ENCODE measurements at places on chromosomes 2 and 18.

DNA sequence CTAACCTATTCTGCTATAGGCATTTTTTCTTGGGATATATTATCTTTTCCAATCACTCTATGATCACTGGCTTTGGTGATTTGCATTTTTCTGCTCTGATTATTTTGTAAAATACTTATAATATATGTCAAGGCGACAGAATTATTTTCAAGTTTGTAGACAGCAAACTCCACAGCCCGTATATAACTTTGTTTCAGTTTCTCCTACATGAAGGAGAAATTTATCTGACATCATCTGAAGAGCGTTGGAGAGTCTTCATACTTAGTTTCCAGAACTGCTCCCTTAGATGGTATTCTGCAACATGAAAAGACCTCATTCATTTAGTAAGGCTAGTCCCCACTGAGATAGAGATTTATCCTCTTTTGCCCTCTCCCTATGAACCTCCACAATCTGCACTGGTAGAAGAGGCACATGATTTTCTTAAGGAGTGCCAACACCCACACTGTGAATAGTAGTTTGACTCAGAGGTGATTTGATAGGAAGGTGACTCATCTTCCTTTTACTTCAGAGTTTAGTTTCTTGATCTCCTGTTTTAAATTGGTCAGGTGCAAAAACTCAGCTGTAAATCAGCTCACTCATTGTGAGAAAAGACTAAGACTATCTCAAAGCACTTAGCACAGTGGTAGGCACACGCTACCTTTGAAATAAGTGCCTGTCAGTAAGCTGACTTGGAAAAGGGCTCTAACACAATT lies 1848.6 kb upstream of the CELF4 start:
- peak; percentile 33 for DNase-seq

GRCh38 chr2:106758901-106759497 lies 127.0 kb downstream of the ST6GAL2 start:
- no peak for DNase-seq

- DNase-seq, result no peak
These were observed 69.6 kb upstream of the RTN4 start for GRCh38 chr2:55119711-55120487.

DNA sequence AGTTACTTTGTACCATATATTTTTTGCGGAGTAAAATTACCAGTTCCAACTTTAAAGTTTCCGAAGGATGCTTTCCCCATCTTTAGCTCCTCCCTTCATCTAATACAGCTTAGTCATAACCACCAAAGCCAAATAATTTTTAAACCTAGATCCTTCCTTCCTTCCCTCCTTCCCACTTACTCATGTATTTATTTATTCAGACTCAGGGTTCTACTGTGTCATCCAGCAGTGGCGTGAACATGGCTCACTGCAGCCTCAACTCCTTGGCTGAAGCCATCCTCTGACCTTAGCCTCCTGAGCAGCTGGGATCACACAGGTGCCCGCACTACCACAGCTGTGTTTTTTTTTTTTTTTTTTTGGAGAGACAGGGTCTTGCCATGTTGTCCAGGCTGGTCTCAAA lies 4.4 kb downstream of the LPIN2 start:
- no peak for DNase-seq

DNA sequence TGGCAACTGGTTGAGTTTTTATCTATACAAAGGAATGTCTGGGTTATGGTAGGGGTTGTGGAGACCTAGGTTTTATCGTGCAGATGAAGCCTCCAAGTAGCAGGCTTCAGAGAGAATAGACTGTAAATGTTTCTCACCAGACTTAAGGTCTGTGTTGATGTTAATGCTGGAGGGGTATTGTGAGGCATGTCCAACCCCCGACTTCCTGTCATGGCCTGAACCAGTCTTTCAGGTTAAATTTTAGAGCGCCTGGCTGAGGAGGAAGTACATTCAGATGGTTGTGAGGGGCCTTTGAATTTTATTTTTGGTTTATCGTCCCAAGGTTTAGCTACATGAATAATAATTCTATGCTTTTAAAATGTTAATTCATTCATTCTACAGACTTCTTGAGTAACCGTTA lies 435.1 kb downstream of the DLGAP1 start:
- DNase-seq, result no peak

DNA sequence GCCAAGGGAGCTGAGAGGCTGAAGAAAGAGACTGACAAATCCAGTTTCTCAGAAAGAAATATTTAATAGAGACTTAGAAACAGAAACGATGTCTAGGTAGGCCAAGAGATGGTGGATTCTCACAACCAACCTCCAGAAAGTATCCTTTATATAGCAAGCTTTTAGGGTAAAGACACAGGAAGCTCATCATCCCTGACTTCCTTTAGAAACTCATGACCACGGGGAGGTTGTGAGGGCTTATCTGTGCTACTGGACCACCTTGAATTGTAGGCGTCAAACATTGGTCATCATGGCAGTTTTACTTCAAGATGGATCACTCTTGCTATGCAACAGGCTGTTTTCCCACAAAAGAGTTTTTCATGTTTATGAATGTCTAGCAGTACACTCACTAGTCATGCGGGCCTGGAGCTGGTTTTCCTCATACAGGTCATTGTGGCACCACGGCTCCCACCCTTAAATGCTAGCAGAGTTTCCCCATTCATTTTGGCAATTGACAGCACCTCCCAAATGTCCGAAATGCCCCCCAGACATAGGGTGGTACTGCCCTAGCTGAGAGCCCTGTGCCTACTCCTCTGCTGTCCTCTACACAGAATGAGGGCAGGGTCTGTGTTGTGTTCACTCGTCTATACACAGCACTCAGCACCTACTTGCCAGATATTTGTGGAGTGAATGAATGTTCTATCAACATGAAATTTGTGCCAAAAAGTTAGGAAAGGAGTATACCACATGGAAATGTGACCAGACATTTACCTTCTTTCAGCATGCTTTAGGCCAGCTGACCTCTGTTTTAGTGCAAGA lies 89.0 kb downstream of the TMEM247 start:
- no peak for DNase-seq

GRCh38 chr18:63336366-63337099 lies 17.0 kb upstream of the BCL2 start:
- peak; percentile 68 for DNase-seq

- no peak for DNase-seq
These were observed 96.4 kb downstream of the TCF4 start for GRCh38 chr18:55491616-55492015.

DNA sequence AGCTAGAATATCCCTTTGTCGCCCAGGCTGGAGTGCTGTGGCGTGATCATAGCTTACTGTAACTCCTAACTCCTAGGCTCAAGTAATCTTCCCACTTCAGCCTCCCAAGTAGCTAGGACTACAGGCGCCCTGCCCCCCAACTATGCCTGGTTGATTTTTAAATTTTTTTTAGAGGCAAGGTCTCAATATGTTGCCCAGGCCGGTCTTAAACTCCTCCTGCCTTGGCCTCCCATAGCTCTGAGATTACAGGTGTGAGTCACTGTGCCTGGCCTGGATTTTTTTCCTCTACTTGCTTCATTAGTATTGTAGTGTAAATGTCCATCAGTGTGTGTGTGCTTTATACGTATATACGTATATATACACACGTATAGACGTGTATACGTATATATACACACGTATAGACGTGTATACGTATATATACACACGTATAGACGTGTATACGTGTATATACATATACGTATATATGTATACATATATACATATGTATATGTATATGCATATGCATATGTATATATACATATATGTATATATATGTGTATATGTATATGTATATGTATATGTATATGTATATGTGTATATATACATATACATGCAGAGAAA lies 124.4 kb downstream of the DIS3L2 start:
- no peak for DNase-seq

DNA sequence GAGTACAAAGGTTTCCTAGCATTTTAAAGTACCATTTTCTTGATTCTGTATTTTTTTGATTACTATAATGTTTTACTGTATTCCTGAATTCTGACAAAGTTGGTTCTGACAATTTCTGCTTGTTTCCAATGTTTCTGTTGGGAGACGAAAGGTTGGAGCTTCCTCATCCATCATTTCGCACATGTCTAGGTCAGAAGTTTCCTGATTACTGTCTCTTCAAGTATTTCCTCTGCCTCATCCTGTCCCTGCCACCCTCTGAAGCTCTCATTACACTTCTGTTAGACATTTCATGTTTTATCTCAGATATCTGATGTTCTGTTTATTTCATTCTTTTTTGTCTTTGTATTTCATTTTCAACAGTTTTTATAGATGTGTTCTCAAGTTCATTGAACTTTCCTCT lies 895.8 kb downstream of the TSN start:
- no peak for DNase-seq

- no peak for DNase-seq
These were observed 126.2 kb upstream of the ZNF516 start for GRCh38 chr18:76621226-76621625.

DNA sequence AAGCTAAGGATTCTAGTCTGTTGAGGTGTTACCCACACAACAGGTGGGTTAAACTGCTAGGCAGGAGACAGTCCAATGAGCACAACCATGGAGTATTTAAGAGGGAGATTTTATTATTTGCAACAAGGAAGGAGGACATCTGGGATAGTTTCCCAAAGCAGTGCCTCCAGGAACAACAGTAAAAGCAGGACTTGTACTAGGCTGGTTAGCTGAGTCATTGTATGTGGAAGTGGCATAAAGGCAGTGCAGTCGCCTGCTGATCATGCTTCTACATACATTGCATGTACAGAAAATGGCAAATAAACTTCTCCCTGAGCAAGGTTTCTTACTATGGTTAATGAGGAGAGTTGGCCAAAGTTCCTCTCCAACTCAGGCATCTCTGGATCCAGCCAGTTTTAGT lies 46.1 kb upstream of the CYTIP start:
- DNase-seq, result no peak

GRCh38 chr2:201866643-201867473 lies 60.5 kb downstream of the CDK15 start:
- DNase-seq, result no peak

- no peak for DNase-seq
These were observed 11.2 kb upstream of the NEMP2 start for GRCh38 chr2:190545555-190546385.

- DNase-seq, result no peak
These were observed 128.4 kb downstream of the RNF152 start for GRCh38 chr18:61764381-61764780.

DNA sequence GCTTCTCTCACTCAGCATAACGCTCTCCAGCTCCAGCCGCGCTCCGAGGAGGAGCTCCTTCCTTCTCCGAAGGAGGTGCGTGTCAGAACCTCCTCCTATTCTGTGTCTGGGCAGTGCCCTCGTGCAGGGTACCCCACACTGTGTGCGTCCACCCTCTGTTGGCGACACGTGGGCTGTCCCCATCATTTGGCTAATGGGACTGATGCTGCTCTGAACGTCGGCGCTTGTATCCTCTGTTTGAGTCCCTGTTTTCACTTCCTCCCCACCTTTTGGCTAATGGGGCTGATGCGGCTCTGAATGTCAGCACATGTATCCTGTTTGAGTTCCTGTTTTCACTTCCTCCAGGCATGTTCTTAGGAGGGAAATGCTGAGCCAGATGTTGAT lies 22.2 kb downstream of the KCNG2 start:
- DNase-seq, result no peak

- DNase-seq, result no peak
These were observed 216.1 kb downstream of the ETAA1 start for GRCh38 chr2:67613227-67613626.

DNA sequence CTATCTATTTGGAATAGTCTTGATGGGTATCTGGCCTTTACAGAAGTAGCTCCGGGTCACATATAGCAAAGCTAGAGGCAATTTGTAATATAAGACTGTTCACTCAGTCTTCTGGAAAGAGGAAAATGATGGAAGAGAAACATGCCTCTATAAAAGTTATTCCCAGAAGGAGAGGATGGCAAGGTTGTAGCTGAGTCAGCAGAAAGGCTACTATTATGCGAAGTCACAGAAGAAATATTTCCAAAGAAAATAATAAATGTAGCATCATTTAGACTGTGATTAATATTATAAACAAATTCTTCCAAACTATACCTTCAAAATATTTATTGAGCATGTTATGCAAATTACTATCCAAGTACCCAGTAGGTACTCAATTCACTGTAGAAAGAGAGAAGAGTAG lies 1027.7 kb upstream of the TMEFF2 start:
- DNase-seq, result no peak

DNA sequence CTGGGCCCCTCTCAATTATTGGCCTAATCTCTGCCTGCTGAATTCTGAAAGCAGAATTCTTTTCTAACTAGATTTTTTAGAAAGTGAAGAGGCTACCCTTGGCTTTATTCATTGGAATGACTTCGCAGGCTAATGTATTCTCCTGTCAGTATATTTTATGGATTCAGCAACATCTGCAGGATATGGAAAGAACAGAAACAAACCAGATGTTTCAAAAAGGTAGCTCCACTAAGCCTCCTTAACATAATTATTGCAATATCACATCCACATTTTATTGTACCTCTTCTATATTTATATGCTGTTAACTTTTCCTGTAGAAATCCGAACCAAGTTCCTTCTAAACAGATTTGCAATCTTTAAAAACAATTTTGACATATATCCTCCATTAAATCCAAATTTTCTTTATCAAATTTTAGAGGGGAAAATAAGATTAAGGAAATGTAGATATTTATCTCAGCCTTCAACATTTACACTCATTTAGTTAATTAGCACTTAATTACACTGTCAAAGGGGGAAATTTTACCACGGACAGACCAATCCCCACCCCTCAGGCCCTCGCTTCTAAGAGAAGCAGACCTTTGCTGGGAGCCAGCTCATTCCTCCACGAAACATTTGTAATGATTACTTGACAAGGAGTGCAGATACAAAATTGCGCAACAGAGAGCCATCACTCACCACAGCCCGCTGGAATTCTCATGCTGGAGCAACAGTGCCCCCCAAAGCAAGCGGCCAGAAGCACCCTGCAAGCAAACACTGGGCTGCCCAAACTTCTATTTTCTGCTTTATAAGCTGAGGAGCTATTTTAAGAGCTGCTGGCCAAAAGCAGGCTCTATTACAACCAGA lies 253.4 kb downstream of the ETAA1 start:
- no peak for DNase-seq

DNA sequence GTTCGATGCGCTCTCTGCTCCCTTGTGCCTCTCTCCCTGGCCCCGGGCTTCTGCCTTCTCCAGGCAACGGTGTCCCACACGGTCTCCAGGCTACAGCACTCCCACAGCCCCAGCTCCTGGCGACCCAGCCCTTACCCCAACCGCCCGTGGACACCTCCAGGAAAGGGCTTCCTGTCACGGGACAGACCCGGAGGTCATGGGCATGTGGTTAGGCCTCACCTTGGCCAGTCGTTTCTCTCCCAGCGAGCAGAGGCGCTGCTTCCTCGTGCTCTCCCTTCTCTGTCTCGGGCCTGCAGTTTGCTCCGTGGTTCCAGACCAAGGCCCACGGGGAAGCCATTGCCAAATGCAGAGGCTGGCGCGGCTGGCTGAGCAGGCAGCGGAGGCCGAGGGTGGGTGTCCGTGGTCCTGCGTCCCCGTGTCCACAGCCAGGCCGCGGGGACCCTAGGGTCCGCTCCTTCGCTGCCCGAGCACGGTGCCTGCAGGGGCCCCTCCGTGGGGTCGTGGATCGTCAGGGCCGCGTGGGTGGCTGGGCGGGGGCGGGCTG lies 61.0 kb upstream of the IL1RL1 start:
- no peak for DNase-seq

DNA sequence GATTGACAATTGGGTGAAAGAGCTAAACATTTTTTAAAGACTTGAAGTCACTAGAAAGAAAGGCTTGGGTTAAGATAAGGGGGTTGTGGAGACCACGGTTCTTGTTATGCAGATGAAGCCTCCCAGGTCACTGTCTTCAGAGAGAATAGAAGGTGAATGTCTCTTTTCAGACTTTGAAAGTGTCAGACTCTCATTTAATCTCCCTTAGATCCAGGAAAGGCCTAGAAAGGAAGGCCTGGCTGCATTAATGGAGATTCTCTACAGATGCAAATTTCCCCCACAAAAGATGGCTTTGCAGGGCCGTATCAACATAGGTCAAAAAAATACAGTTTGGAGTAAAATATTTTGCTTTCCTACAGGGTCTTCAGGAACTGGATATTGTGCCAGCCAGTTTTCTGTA lies 193.9 kb downstream of the RTP5 start:
- DNase-seq, result no peak

Measured in COLO829 (cell line).